ENCODE measurements at places on chromosomes 2 and 18.

DNA sequence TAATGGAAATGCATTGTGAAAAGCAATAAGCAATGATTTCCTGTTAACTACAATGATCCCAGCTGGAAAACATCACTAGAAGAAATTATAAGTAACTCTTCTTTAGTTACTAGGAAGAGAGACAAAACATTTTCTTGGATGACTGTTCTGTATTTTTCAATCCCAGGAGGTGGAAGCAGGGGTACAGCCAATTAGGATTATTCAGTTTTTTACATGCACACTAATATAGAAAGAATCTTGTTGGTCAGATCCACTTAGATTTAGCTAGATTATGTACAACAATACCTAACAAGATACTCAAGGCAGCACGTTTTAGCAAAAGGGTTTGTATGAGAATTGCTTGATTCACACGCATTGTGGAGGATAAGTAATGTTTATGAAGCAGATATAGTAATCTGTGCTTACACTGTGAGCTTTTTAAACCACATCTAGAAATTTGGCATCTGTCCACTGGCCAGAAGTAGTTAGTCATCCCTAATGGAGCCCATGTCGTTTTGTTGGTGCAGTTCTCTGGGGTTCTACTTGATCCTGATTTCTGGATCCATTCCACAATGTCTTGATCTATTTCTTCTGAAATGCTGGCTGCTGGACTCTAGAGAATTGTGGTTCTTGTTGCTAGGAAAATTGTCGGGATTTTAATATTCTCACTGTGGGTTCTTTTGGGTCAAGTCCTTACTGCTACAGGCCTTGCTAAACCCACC lies 199.7 kb downstream of the ADCYAP1 start:
- DNase-seq = no peak

DNA sequence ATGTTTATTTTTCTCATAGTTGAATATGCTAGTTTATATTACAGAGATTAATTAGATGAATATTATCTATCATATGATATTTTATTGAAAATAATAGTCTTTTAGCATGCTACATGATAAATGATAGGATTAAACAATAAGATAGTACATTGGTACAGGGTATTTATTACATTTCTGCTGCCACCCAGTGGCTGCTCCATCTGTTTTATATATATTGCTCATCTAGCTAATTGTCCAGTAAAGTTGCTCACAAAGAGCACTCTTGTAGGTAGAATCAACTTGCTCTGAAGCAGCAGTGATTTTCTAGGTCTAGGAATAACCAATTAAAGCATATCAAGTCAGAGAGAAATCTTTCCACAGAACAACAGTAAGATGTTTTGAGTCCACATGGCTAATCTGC lies 183.3 kb downstream of the ASXL3 start:
- no peak for DNase-seq

- no peak for DNase-seq
These were observed 820.7 kb upstream of the HS6ST1 start for GRCh38 chr2:129139380-129139779.

DNA sequence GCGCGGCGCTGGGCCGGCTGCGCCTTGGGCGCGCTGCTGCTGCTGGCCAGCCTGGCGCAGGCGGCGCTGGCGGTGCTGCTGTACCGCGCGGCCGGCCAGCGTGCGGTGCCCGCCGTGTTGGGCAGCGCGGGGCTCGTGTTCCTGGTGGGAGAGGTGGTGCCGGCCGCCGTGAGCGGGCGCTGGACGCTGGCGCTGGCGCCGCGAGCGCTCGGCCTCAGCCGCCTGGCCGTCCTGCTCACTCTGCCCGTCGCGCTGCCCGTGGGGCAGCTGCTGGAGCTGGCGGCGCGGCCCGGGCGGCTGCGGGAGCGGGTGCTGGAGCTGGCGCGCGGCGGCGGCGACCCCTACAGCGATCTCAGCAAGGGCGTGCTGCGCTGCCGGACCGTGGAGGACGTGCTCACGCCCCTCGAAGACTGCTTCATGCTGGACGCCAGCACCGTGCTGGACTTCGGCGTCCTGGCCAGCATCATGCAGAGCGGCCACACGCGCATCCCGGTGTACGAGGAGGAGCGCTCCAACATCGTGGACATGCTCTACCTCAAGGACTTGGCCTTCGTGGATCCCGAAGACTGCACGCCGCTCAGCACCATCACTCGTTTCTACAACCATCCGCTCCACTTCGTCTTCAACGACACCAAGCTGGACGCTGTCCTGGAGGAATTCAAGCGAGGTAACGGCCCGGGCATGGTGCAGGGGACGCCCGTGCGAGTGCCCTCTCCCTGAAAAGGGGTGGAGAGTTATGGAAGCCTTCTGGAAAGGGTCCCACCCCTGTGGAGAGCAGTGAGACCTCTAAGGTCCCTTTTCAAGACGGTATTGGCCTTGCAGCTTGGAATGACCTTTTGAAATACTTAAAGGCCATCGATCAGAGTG lies 1.0 kb downstream of the CNNM3 start:
- DNase-seq = no peak

- no peak for DNase-seq
These were observed 182.2 kb upstream of the EPAS1 start for GRCh38 chr2:46114996-46115395.

DNA sequence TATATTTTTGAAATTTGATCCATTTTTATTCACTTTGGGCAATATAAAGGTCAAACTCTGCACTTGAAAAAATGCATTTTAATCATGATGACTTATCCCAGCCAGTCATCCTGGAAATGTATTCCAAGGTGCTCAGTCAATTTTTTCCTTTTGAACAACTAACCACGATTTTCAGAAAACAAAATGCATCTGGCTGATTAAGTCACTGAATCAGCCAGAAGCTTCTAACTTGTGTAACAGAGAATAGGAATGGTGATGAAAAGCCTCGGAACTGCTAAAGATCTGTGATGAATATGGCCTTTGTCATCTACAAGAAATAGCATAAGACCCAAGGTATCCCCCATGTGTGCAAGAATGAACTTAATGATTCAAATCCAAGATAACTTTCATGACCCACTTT lies 572.7 kb downstream of the EPHA4 start:
- DNase-seq = no peak

- DNase-seq = no peak
These were observed 75.1 kb upstream of the NOL4 start for GRCh38 chr18:34299828-34300227.

- DNase-seq = no peak
These were observed 1.6 kb downstream of the SPRED2 start for GRCh38 chr2:65430603-65431420.

DNA sequence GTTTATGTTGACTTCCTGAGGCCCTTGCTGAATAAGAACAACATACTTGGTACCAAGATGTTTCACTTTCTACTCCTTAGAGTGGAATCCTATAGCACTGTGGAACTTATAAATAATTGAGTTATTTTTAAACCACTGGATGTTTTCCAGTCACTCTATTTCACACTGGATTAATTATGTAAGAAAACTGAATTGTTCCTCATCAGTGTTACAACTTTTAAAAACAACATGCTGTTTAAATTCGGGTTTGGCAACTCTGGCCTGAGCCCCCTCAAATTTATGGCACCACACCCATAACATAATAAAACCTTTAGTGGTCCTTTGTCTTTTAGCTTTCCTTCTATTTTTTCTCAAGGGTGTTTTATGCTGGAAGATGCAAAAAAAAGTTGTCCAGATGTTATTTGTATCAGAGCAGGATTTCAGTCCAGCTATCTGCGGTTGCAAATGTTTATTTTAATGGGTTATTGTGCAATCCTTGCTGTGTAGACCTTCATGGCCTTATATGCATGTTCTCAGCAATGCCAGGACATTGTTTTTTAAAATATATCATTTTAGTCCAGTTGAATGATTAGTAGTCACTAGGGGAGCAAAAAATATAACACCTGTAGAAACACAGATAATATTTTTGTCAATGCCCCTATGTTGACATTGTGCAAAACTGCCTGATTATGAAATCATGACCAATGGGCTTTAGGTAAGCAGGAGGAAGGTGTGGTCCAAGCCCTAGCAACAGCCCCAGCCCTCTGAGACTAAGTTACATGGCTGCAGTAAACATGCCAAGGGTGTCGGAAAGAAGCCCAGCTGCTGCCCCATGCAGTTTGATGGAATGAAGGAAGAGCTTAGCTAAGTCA lies 638.0 kb upstream of the ZEB2 start:
- no peak for DNase-seq

GRCh38 chr2:155733091-155733853 lies 599.2 kb downstream of the NR4A2 start:
- DNase-seq = no peak

GRCh38 chr2:176039375-176039774 lies 37.3 kb upstream of the LNPK start:
- DNase-seq = no peak

DNA sequence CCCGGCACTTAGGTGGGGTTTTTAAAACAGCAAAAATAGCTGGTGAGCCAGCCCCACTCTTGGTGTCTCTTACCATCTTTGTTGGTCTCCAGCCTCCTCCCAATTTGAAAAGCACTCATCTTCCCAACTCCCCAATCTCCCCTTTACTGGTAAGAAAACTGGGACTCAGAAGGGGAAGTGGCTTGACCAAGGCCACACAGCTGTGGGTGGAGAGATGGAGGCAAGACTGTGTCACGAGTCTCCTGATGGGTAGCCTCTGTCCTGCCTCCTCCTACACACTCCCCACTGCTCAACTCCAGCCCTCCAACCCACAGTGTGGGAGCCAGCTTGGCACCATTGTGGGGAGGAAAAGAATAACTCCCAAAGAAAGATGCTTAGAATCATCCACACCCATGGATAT lies 140.4 kb downstream of the SMAD2 start:
- DNase-seq = no peak

- DNase-seq = no peak
These were observed 84.0 kb downstream of the OSR1 start for GRCh38 chr2:19274439-19274838.

- no peak for DNase-seq
These were observed 39.5 kb upstream of the LHCGR start for GRCh38 chr2:48795065-48795464.

- DNase-seq = no peak
These were observed 56.3 kb upstream of the MCFD2 start for GRCh38 chr2:46971929-46972328.

- DNase-seq = no peak
These were observed 33.6 kb downstream of the AQP12A start for GRCh38 chr2:240725266-240725665.

GRCh38 chr2:142877216-142877838 lies at the start of gene KYNU:
Gene KYNU, plus strand, starts transcription at chr2:142877664. Its CDS starts 7,704 bp downstream, at chr2:142885368.
- no peak for DNase-seq

DNA sequence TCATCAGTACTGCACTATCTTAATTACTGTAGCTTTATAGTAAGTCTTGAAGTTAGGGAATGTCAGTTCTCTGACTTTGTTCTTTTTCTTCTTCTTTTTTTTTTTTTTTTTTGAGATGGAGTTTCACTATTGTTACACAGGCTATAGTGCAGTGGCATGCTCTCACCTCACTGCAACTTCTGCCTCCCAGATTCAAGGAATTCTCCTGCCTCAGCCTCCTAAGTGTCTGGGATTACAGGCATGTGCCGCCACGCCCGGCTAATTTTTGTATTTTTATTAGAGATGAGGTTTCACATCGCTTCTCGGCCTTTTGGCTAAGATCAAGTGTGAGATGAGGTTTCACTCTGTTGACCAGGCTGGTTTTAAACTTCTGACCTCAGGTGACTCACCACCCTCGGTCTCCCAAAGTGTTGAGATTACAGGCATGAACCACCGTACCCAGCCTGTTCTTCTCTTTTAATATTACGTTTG lies 41.9 kb upstream of the TANC1 start:
- DNase-seq = no peak

- DNase-seq = no peak
These were observed 364.1 kb downstream of the SS18 start for GRCh38 chr18:25726298-25726697.

- DNase-seq = no peak
These were observed 64.1 kb downstream of the AGAP1 start for GRCh38 chr2:235557903-235558302.

DNA sequence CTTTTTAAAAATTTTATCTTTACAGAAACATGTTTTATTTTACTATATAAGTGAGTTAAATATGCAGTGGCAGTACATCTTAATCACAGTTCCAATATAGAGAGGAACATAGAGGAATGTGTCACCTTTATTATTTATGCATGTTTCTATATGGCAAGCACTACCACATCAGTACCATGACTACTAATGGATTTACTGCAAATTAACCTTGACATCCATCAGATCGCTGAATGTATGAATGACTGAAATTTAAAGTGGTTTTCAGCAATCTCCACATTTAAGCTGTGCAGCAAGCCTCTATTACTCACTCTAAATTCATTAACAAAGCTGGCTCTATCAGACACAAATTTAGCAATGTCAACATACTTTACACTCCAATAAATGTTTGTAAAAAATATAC lies 790.6 kb downstream of the NRXN1 start:
- no peak for DNase-seq

- no peak for DNase-seq
These were observed 884 bp downstream of the HES6 start for GRCh38 chr2:238238766-238239542.

DNA sequence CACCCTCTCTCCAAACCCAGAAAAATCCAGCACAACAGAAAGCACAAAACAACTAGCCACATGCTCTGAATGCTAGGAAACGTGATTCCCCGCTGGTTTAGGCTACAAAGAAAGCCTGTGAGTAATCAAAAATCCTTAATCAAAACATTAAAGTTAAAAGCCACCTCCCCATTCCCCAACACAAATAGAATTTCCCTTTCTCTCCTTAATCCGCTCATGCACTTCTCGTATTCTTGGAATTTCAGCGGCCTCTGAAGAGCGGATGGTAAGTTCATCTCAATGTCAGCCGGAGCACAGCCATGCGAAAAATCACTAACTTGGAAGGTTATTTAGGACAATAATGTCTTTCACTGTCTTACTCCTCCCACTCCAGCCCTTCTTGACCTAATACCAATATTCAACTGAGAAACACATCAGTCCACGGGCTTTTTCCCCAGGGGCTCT lies 126.7 kb downstream of the OSBPL1A start:
- no peak for DNase-seq

DNA sequence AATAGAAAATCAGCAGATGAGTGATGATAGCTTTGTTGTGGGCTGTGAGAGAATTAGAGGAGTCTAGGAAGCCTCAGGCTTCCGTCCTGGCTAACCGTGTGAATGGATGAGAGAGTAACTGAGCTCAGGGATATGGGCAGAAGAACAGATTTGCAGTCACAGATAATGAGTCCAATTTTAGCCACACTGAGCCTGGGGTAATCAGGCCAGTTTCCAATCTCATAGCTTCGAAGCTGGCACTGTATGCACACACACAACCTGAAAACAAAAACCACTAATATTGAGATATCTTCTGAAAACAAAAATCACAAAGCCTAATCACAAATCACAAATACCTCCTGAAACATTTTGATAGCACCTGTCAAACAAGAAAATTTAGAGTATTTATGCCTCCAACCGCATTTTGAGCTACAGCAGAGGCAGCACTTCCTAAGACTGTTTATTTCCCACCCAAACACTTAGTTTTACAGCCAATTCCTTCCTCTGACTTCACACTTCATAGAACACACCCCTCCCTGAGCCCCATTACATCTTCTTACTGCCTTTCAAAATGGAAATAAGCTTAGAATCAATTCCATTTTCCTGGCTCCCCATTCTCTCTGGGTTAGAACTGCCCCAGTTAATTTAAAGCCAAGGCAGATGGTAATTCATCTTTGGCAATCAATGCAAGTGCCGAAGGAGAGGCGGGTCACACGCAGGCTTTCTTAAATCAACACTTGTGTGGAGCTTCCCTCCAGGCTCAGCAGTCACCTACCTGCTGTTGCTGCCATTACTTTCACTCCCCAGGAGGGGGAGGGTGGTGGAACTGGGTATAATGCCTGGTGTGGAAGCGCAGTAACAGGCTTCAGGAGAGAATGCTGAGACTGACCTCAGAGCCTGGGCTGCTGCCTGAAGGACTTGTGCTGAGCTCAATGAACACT lies 18.9 kb downstream of the TTR start:
- no peak for DNase-seq
